ENCODE measurements at places on chromosomes 1 and 21.

- DNase-seq, result no peak
These were observed 489.7 kb upstream of the RGS18 start for GRCh38 chr1:191668525-191668924.

- DNase-seq, result no peak
These were observed 46.4 kb upstream of the ADGRL4 start for GRCh38 chr1:79052829-79053449.

- no peak for DNase-seq
These were observed 299.7 kb downstream of the GRIK1 start for GRCh38 chr21:29640080-29640508.

DNA sequence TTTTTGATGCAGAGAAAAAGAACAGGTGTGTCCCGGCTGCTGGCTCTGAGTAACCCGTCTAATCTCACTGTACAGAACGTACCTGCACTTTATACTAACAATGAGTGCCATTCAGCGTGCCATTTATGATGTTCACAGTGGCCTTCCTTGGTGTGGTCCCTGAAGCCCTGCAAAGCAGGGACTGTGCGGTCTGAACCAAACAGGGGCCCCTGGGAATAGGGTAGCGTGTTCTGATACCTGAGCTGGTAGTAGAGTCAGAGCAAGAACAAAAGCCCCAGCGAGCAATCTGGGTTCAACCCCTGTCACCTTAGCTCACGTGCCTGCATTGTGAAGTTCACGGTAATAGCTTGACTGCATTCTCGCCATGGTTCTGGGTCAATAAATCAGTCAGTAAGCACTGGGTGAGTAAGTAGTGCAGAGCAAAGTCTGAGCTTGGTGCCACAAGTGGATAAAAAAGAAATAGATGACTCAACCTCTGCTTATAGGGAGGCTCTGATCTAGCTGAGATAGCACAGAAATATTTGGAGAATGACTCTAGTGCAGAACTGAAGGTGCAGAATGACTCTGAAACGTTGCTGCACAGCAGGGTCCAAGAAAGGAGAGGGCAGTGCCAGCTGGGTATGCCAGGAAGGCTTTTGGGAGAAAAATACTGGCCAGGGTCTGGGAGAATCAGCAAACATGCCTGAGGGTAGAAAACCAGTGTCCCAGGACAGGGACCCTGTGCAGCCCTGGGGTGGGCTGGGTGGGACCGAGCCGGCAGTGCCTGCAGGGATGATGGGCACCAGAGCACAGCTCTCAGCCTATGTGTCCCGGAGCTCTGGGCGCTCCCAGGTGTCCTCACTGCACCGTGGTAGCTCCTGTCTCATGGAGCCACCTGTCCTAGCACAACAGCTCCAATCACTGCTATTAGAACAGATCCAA lies 125.9 kb downstream of the RHOU start:
- DNase-seq, result no peak

- DNase-seq, result no peak
These were observed 71.3 kb downstream of the RPE65 start for GRCh38 chr1:68378296-68379084.

- DNase-seq, result no peak
These were observed 43.8 kb downstream of the NCF2 start for GRCh38 chr1:183546427-183546826.

GRCh38 chr1:156543066-156543465 lies 29.3 kb downstream of the IQGAP3 start:
- no peak for DNase-seq

- DNase-seq, result no peak
These were observed 581.1 kb upstream of the PLXNA2 start for GRCh38 chr1:208825300-208825699.

GRCh38 chr1:204742676-204743251 lies 57.2 kb upstream of the LRRN2 start:
- no peak for DNase-seq

DNA sequence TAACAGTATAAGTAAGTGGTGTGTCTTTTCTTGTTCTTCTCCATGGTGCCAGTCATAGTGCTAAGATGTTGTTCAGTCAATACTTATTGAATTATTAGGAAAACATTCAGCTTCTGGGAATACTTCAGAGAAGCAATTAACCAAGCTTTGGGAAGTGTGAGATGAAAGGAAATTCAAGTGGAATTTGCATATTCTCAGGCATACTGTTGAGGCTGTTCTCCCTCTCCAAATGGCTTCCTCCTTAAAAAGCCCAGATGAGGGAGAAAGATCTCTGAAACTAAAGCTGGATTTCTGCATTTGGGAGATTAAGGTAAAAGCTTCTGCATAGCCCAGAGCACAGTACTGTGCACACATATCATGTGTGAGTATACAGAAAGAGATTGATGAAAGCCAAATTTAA lies 73.4 kb downstream of the MACF1 start:
- no peak for DNase-seq

GRCh38 chr1:201750934-201751333 lies 78.0 kb upstream of the IPO9 start:
- no peak for DNase-seq

GRCh38 chr21:14762734-14763694 lies 216.9 kb upstream of the SAMSN1 start:
- DNase-seq, result no peak

DNA sequence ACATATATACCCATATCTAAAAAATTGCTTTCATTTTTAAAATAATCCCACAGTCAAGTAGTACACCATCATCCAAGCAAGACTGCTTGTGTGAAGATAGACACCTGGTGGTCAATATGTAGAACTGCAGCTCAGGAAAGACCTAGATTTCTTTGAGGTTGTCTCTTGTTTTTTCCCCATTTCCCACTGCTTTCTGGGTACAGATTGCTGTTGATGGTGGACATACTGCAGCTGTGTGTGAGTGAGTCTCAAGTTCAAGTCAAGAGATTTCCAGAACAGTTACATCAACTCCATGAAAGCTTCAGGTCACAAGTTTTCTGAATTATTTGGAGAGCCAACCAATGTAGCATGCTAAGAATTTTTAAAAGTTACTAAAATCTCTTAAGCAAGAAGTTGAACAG lies 306.4 kb downstream of the DUSP10 start:
- DNase-seq, result no peak

DNA sequence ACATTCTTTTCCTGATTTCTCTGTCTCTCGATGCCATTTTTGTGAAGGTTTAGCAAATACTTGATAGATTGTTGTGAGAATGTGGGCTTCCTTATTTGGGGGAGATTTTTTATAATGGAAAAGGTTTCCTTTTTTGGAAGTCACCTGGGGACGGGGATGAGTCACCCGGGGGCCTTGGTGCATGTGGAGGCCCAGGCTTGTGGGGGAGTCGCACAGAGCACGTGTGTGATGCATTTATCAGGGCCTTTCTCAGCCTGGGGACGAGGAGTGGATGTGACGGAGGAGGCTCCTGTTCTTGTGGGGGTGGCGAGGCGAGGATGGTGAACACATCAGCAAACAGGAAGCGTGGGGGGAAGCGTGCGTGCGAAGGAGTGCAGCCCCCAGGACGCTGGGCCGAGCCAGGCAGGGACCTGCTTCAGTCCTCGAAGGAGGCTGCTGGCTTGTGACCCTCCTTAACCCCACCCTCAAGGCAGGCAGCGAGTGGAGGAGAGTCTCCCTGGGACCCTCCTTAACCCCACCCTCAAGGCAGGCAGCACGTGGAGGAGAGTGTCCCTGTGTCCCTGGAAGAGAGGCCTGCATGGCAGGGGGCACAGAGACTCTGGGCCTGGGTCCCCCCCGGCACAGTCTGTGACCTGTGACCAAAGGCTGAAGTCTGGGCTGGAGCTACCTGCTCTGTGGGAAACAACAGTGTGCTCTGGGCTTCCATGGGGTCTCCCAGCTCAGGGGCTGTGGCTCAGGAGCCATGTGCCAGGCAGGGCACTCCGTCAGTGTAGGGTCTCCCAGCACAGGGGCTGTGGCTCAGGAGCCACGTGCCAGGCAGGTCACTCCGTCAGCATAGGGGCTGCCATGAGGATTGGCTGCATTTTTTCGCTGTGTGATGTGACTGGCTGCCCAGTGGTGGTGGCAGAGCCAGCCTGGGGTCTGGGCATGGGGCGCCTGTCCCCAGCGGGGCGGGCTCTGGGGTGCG lies 57.2 kb downstream of the AGPAT3 start:
- peak; percentile 56 for DNase-seq

GRCh38 chr1:209513226-209513625 lies 70.3 kb upstream of the CAMK1G start:
- DNase-seq, result no peak

DNA sequence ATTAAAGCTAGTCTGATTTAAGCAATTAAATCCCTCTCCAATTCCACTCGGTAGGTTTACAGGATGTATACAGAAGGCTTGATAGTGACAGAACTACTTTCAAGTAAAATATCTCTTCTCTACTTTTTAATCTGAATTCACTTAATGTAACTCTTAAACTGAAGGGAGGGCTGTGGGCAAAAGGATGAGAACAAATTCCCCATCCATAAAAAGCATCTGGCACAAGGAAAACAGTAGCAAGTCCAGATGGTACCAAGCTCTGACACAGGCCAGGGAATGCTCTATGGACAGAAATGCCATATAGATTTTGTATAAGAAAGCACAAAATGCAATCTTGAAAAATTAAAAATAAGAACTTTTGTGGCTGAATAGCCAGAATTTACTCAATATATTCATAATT lies 53.1 kb upstream of the USH2A start:
- no peak for DNase-seq

GRCh38 chr1:210332233-210332632 lies 3.5 kb downstream of the HHAT start:
- no peak for DNase-seq

DNA sequence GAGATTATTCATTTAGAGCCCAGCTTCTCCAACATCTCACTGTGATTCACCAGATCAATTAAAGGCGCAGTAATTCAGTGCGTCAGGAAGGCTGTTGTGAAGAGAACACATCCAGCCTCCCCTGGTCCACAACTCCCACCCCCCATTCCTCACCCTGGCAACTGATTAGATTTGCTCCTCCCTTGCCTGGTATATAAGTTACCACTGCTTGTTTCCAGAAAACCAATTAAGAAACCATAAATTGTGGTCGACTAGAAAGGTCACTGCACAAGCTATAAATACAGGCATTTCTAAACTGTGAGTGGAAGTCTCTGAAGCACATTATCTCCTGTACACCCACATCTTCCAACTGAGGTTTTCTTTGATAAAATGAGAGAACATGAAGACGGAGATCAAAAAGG lies 41.9 kb downstream of the FAM163A start:
- DNase-seq, result no peak

GRCh38 chr1:154557939-154558719 lies at the start of gene UBE2Q1:
Gene UBE2Q1 (minus strand): TSS chr1:154558662. CDS start chr1:154558553, 109 bp downstream.
- peak; percentile 48 for DNase-seq

DNA sequence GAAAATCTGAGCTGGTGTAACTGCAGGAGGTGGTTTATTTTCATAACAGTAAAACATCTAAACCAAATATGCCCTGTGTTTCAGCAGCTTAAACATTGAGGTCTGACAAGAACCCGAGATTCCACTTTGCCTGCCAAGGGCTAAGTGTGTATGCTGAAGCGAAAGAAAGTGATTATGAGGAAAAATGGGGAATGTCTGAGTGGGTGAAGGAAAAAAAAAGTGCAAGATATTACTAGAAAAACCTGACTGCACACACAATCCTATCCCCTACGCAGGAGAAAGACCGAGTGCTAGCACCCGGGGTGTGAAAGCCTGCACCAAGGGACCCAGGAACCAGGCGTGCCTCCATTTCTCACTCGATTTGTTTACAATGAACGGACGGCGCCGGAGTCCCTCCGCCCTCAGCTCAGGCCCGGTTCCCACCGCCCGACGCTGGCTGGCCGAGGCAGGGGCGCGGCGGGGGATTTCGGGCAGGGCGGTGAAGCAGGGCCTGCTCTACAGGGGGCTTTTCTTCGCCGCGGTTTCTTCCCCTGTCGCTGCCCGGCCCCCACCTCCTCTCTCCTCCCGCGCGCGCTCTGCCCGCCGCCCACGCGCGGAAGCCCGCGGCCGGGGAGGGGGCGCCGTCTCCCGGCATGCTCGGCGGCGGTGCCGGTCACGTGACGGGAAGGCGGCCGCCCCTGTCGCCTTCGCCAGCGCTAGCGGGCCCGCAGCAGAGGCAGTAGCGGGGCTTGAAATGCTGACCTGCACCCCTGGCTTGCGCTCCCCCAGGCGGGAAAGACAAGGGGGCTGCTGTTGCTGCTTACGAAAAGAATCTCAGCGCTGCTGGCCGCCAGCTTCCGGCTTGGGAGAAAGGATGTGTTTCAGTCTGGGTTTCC lies 35.9 kb downstream of the ITPKB start:
- DNase-seq, result peak; percentile 88
